Stimulated activated CD4-positive, alpha-beta T cell treated with anti-CD3 and anti-CD28 coated beads, Interleukin-12 subunit alpha, Interleukin-12 subunit beta, amount 100 ng/mL, for 4 hours (primary cell): ENCODE measurements at places on chromosomes 5 and 9.

GRCh38 chr9:8874482-8874881 is 1074.9 kb upstream of the DMAC1 start:
- DNase-seq, result no peak

GRCh38 chr5:88049737-88050136 is 218.9 kb downstream of the TMEM161B start:
- no peak for DNase-seq

DNA sequence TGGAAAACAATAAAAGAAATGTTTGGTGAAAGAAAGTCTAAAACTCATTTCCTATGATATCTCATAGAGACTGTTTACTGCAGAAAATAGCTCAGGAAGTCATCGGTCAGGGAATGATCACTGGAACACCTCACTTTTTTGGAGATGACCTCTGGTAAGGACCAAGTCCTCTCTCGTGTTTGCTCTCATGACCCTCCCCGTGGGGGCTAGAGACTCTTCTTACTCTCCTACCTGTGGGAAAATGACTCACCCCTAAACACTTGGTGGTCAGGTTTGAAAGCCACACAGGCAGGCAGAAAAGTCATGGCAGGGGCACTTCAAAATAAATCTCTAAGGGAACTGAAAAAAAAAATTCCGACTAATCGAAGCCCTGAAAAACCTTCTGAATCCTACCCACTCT is 48.2 kb downstream of the FAM240B start:
- DNase-seq, result no peak

- no peak for DNase-seq
These were observed 138.9 kb downstream of the C9orf50 start for GRCh38 chr9:129481810-129482511.

DNA sequence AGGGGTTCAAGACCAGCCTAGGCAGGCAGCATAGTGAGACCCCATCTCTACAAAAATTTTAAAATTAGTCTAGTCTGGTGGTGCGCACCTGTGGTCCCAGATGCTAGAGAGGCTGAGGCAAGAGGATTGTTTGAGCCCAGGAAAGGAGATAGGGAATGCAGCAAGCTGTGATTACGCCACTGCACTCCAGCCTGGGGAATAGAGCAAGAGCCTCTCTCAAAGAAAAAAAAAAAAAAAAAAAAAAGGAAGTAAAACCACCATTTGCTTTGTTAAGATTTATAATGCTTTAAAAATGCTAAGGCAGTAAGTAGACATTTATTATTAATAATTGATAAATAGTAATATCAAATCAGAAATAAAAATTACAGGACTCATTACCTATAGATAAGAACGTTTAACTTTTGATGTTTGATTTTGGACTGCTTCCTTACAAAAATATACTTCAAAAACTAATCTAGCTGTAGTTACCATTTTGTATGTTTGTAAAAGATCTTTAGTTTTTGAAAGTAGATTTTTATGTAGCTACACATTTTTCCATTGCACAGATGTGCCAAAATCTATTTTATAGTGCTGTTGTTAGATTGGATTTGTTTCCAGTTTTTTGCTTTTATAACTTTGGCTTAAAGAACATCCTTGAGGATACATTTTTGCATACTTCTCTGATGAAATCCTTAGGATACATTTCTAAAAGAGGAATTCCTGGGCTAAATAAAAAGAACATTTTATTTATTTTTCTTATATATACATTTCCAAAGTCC is 86.4 kb downstream of the INIP start:
- DNase-seq, result no peak

DNA sequence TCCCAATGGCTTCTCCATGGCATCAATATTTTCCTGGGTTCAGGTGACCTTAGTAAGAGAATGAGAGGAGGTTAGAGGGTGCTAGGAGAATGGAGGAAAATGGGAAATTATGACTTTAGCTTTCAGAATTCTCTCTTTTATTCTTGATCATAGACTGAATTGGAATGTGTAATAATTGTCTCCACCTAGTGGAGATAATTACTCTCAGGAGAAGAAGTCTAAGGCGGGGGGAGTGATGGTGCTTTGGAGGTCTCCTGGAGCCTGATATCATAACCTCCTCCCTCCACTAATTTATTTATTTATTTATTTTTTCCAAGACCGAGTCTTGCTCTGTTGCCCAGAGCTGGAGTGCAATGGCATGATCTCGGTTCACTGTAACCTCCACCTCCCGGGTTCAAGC is 221.3 kb downstream of the GRIA1 start:
- DNase-seq, result no peak

- DNase-seq, result no peak
These were observed 399.6 kb downstream of the MED10 start for GRCh38 chr5:5978501-5979376.

- no peak for DNase-seq
These were observed 211.1 kb downstream of the DMRTA1 start for GRCh38 chr9:22657713-22658112.

GRCh38 chr5:142445266-142445665 is 120.4 kb upstream of the SPRY4 start:
- no peak for DNase-seq

DNA sequence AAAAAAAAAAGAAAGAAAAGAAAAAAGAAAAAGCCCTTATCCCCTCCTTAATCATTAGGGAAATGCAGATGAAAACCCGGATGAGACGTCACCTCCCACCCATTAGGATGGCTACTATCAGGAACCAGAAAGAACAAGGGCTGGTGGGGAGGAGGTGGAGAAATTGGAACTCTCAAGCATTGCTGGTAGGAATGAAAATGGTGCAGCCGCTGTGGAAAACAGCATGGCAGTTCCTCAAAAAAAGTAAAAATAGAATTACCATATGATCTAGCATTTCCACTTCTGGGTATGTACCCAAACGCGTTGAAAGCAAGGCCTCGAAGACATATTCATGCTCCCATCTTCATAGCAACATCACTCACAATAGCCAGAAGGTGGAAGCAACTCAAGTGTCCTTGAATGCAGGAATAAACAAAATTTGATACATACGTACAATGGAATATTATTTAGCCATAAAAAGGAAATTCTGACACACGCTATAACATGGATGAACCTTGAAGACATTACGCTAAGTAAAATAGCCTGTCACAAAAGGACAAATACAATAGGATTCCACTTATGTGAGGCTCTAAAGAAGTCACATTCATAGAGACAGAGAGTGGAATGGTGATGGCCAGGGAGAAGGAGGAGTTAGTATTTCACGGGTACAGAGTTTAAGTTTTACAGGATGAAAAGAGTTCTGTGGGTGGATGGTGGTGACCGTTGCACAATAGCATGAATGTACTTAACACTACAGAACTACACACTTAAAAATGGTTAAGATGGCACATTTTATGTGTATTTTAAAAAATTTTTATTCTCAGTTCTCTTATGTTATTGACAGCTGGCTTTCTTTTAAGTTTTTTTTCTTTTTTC is 166.8 kb upstream of the IER5L start:
- no peak for DNase-seq

DNA sequence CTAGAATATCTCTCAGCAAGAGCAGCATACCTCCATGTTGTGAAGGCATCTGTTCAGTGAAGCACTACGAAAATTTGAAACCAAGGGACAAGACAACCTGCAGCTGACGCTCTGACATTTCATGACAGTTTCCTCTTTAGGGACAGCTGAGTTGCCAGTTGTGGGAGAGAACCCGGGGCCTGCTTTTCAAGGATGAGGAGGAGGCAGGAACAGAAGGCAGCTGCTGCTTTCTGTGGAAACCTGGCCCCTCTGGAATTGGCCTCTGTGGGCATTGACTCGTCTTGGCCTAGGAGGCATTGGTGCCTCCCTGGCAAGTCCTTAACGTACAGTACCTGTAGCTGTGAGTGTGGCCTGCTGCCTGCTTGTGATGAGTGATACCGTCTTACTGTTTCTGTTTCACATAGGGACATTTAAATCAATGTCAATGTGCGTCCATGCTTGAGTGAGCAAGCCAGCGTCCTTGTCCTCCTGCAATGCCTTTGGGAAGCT is 21.6 kb downstream of the SLC46A2 start:
- DNase-seq, result no peak

DNA sequence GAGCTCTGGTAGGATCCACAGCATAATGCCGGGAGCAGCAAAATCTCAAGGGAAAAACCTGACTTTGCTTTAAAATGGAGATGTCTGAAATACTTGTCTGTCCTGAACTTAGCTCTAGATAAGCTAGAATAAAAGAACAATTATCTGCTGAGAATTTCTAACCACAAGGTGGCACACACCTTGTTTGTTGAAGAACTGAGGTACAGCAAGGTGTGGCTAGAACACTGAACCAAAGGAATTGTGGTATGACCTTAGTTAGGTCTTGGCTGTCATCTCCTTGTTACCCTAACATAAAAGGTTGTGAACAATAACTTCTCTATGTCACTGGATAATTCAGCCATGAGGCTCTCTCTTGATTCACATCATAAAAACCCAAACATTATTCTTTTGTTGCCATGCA is 72.3 kb upstream of the ANXA1 start:
- no peak for DNase-seq

DNA sequence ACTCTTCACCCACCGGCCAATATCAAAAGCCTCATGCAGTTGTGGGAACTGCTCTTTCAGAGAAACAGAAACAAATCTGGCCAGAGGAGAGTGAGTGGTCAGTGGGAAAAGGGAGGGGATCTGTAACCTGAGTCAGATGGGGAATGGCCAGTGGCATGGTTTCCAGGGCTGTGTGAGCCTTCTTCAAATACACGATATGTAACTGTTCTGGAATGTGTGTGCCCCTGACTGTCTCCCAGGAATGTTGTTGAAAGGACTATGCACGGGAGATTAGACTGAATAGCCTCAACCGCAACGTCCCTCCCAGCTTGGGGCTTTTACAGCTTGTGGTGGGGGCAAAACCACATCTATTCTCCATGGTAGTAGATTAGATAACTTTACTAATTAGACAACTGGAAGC is 60.8 kb downstream of the SH3TC2 start:
- no peak for DNase-seq

DNA sequence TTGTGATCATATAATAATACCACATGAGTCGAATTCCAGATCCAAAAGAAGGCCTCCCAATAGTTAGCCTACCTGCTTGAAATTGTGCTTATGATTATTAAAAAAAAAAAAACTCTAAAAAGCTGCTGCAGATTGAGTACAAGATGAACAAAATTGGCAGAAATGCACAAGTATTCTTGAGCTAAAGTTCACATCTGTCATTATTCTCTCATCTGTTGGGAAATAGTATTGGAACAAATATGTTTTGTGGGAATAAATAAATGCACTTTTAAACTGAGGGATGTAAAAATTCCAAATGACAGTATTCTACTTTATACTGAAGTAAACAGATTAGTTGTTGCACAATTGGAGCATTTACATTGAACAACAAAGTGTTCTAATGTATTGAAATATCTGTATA is 15.7 kb downstream of the DAB2 start:
- DNase-seq, result no peak

DNA sequence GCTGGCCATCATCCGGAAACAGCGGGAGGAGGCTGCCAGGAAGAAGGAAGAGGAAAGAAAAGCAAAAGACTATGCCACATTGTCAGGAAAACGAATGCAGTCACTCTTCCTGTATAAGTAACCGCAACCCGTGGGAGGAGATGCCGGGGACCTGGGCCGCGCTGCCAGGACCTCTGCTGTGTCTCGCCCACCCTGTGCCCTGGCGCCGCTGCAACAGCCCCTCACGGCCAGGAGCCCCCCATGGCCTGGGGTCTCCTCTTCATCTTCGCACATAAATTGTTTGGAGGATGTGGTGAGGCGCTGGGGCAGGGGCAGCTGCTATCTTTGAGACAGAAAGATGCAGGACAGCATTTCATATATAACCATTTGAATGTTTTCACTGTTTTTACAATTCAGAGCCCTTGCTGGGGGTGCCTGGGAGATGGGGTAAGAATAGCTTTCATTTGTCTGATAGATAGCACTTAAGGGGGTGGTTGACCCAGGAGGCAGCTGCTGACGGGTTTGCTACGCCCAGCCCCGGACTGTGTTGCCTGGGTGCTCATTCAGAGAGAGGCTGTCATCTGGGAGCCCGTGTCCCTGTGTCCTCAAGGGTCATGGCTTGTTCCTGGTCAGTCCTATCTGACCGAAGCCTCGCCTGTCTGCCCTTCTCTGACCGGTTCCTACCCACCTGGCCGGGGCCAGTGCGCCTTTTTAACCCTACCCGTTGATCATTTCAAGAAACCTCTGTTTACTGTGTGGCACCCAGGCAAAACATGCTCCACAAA is 1067.7 kb upstream of the COX7C start:
- DNase-seq, result no peak

DNA sequence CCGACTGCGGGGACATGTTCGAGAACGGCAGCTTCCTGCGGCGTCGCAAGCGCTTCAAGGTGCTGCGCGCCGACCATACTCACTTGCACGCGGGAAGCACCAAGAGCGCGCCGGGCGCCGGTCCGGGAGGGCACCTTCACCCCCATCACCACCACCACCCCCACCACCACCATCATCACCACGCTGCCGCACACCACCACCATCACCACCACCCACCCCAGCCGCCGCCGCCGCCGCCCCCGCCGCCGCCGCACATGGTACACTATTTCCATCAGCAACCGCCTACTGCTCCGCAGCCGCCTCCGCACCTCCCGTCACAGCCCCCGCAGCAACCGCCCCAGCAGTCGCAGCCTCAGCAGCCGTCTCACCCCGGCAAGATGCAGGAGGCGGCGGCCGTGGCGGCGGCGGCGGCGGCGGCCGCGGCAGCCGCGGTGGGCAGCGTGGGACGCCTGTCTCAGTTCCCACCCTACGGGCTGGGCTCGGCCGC is 514 bp downstream of the FOXB2 start:
- no peak for DNase-seq

DNA sequence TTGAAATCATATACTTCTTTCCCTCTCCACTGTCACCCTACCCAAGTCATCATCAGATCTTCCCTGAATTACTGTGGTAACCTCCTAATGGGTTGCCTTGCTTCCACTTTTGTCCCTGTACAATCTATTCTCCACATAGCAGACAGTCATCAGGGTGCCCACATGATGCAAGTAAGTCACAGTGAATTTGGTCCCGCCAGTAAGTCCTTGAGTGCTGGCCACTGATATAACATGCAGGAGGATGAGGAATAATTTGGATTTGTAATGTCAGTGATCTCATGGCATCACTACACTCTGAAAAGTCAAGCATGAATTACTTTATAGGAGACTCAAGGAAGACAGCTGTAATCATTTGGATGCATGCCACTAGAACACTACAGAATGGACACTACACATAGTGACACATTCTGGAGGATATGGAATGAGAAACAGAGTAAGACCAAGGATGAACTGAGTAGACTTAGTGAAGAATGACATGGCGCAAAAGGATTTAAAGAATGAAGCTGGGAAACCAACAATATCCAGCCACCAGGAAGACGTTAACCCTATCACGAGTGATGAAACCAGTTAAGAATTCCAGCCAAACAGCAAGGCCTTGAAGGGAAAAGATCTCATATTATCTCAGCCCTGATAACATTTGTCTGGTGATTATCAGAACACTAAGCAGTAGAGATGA is 28.6 kb downstream of the MARCHF3 start:
- DNase-seq, result no peak

- no peak for DNase-seq
These were observed 13.8 kb downstream of the AOPEP start for GRCh38 chr9:94740145-94740840.

DNA sequence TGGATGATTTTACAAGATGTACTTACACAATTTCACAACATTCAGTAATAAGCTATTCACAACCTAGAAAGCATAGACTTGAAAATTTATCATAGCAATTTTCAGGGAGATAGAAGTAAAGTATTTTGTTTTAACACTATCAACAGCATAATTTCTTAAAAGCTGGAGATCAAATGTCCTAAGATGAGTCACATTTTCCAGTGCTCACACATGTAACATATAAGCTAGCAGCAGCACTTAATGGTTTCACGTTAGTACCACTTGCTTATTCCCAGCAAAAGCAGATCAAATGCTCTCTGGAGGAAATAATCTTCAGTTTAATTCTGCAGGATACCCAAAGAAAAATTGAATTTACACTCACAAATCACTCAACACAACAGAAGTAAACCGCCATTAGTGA is 6.5 kb downstream of the OR13C8 start:
- DNase-seq, result no peak
